ENCODE measurements at places on chromosomes 2 and 18. TPM values are rescaled to one million over a fixed set of nuclear protein-coding genes. Genes with fewer than 3 reads are reported as not detected.

DNA sequence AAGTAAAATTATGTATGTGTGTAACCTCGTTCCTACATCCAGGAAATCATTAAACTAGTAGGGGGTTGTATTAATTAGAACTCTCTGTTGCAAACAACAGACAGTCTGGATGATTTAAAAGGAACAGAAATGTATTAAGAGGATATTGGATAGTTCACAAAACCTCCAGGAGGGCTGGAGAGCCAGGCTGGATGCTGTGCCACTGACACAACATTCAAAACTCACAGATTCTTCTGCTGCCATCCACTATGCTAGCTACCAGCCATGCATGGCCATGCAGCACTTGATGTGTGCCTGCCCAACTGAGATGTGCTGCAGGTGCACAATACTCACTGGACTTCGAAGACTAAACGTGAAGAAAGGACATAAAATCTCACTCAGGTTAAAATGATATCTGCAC, 48.2 kb upstream of the SH3RF3 start:
- DNase-seq, result no peak

Gene GNAL
- polyA plus RNA-seq, result 0.09 TPM

DNA sequence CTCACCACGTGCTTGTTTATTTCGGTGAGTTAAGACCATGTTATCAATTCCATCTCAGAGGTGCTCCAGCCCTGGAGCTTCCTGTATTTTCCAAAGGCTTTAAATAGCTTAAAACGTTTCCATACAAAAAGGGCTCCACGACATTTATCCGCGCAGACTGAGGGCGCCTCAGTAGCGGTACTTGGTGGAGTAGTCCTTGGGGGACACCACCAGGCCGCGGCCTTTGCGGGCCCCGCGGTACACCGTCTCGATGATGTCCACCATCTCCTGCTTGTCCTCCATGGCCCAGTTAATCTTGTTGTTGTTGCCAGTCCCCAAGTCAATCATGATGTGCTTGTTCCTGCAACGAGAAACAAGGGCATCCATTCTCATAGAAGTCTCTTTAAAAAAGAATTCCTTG, 9.1 kb downstream of the HSBP1L1 start:
- no peak for DNase-seq

DNA sequence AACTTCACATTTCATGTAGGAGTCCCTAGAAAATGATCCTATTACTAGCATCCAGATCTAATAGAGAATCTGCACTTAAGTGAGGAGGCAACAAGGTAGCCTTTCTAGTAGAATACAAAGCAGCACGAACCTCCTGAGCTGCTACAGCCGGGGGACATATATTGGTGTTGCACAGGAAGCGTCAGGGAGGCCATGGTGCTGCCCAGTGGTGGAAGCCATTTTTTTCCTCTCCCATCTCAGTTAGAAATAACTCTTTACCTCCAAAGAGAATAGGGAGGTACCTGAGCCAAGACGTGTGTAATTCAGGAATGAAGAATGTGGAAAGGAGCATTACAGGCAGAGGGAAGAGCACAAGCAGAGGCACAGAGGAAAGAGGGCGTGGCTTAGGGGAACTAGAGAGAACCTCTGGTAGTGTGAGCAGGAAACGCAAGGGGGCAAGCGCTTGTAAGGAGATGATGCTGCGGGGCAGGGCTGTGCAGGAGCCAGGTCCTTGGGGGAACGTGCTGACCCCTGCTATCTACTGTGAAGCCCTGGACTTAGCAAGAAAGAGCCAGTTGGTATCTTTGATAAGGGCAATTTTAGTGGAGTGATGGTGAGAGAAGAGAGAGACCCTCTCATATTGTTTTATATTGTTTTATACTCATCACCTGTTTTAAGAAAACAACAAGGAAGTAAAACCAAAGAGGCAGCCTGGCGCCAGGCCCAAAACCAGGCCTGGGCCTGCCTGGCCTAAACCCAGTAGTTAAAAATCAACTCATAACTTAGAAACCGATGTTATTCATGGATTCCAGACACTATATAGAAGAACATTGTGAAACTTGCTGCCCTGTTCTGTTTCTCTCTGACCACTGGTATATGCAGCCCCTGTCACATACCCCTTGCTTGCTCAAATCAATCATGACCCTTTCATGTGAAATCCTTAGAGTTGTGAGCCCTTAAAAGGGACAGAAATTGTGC, 50.0 kb upstream of the TTC39C start:
- DNase-seq, result no peak

Gene UGT1A1
- polyA plus RNA-seq, result not detected

DNA sequence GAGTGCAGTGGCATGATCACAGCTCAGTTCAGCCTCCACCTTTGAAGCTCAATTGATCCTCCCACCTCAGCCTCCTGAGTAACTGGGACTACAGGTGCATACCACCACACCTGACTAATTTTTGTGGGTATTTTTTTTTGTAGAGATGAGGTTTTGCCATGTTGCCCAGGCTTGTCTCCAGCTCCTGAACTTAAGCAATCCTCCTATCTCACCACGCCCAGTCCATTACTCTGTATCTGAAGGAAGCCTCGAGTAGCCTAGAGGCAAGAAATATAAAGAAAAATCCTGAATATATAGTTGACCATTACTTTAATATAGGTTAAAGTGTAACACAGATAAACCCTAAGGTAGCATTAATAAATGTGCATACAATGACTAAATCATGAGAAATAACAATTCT, 686.8 kb upstream of the PIK3C3 start:
- no peak for DNase-seq

Gene INPP1
- 2.0 TPM for polyA plus RNA-seq

GRCh38 chr2:46490521-46491141, 11.3 kb downstream of the TMEM247 start:
- DNase-seq, result no peak

All from naive thymus-derived CD4-positive, alpha-beta T cell (primary cell).